ENCODE measurements at places on chromosomes 1 and 21. TPM values are rescaled to one million over a fixed set of nuclear protein-coding genes. Genes with fewer than 3 reads are reported as not detected.

The SPATA17 gene
- total RNA-seq: not detected

The KRTAP21-2 gene
- total RNA-seq: not detected

The S100A7A gene
- total RNA-seq: not detected

The LMOD1 gene
- total RNA-seq: not detected

The B4GALT2 gene
- total RNA-seq: 15.5 TPM

The OR2T5 gene
- total RNA-seq: not detected

The ZYG11A gene
- 0.25 TPM for total RNA-seq

The ELAVL4 gene
- total RNA-seq: not detected

DNA sequence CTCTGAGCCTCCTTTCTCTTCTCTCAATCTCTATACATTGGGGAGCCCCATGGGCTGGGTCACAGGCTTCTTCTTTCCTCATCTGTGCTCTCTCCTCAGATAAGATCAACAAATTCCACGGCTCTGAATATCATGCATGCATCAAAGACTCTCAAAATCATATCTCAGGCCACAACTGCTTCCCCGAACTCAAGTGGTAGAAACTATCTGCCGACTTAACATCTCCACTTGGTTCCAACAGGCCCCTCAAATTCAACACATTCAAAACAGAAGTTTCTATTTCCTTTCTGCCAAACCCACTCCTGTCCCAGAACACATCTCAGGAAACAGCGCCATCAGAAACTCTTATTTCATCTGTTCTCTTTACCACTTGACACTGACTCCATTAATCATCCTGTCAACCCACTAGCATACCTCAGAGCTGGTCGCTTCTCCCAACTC, 16.7 kb downstream of the DDX59 start:
- no peak for DNase-seq

- no peak for DNase-seq
Measured at GRCh38 chr1:222749927-222750326, 12.9 kb downstream of the FAM177B start.

GRCh38 chr1:212557739-212558692, 50.5 kb upstream of the ATF3 start:
- no peak for DNase-seq

GRCh38 chr1:190353538-190354101, 124.0 kb downstream of the BRINP3 start:
- DNase-seq: no peak

- DNase-seq: no peak
Measured at GRCh38 chr1:178486100-178487069, 10.4 kb downstream of the CLEC20A start.

DNA sequence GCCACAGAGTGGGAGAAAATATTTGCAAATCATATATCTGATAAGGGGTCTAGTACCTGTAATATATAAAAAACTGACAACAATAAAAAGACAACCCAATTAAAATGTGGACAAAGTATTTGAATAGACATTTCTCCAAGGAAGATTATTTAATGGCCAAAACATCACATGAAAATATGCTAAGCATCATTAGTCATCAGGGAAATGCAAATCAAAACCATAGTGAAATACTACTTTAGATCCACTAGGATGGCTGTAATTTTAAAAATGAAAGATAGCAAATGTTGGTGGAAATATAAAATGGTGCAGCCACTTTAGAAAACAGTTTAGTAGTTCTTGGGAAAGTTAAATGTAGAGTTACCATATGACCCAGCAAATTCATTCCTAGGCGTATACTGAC, 118.7 kb upstream of the KIF26B start:
- DNase-seq: no peak

DNA sequence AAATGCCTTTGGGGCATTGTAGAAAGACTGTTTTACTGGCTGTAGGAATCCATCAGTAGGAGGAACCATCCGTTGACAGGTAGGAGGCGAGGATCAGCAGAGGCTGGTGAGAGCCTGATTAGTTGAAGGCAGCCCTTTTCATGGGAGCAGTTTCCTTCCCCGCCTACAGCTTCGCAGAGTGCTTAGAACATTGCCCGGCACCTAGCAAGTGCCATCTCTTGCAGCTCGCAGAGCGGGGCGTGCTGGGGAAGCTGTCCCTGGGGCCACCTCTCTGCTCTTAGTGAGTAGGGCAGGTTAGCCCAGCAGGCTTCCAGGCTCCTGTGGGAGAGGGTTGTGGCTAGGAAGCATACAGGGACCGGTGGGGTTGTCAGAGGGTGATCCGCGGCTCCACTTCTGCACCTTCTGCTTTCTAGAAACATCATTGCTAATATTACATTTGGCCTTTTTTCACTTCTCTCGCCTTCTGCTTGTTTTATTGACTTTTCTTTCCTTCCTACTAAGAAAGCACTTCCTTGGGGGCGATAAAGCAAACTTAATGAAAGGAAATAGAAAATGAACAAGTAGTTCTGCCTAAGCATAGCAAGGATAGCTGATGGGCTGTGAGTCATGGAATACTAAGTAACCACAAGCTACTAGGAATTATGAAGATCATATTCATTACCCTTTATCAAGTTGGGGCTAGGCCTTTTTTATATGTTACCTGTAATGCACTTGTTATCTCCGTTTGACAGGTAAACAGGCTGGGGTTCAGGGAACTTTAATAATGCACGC, 176.7 kb downstream of the GALNT2 start:
- DNase-seq: no peak

DNA sequence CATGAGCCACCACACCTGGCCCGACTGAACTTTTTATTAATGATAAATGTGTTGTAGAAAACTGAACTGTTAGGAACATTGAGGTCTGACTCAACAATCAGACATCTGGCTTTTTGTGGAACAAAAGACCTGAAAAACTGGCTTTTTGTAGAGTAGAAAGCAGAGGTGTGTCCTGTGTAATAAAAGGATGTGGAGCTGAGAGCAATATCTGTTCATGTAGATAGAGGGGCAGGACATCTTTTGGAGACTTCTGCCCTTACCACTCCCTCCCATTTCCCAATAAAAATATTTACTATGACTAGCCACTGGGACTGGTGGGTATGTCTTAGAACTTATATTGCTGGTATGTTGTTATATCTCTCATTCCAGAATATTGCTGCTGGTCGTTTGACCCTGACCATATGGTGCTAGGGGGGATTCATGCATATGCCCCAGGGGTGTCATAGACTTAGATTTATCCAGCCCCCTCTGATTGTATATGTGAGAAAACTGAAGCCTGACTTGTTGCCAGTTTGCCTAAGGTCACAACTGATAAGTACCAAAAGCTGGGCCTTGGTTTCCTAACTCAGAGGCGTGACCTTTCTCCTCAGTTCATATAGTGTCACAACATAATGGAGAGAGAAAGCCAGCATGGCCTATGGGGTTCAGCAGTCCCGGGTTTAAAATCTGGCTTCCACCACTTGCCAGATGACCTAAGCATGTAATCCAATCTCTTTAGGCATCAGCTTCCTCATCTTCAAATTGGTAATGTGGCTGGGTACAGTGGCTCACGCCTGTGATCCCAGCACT, 33.5 kb upstream of the PIGV start:
- DNase-seq: no peak

All from activated CD4-positive, alpha-beta memory T cell treated with anti-CD3 and anti-CD28 coated beads, Interleukin-2, amount 10 ng/mL, durations not matched to agents 7 days and 5 days (primary cell).